Ovary (tissue), 10 donors: ENCODE measurements at places on chromosomes 1 and 21. TPM values are rescaled to one million over a fixed set of nuclear protein-coding genes. Genes with fewer than 3 reads are reported as not detected.

DNA sequence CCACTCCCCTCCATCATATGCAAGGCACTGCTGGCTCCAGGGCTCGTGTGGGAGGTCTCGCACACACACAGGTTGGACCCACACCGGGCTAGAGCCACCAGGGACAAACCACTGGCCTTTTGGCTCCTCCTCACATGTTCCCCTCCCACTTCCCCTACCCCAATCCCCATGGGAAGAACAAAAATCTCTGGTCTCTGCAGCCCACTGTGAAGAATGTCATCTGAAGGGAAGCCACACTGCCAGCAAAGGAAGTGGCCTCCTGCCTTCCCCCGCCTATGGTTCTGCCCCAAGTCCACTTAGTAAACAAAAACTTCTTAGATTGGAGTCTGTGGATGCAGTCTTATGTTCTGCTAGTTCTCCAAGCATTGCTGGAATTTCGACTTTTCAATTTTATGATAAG is 24.2 kb downstream of the OLFML3 start:
- H3K27ac ChIP-seq, result peak overlapping the region; percentile 48
- H3K4me1 ChIP-seq, result peaks cover 5% of the 10 kb centered on the region
- H3K4me3 ChIP-seq, result no peak overlapping the region
- no peaks in the 10 kb centered on the region for H3K36me3 ChIP-seq
- no peaks in the 10 kb centered on the region for H3K27me3 ChIP-seq

- no peaks in the 10 kb centered on the region for H3K27me3 ChIP-seq
- H3K4me1 ChIP-seq, result peaks cover 6% of the 10 kb centered on the region
- H3K36me3 ChIP-seq, result no peaks in the 10 kb centered on the region
- DNase-seq, result no peak
- H3K4me3 ChIP-seq, result no peak overlapping the region
Observed at GRCh38 chr1:55559842-55560241, 344.7 kb upstream of the USP24 start.

DNA sequence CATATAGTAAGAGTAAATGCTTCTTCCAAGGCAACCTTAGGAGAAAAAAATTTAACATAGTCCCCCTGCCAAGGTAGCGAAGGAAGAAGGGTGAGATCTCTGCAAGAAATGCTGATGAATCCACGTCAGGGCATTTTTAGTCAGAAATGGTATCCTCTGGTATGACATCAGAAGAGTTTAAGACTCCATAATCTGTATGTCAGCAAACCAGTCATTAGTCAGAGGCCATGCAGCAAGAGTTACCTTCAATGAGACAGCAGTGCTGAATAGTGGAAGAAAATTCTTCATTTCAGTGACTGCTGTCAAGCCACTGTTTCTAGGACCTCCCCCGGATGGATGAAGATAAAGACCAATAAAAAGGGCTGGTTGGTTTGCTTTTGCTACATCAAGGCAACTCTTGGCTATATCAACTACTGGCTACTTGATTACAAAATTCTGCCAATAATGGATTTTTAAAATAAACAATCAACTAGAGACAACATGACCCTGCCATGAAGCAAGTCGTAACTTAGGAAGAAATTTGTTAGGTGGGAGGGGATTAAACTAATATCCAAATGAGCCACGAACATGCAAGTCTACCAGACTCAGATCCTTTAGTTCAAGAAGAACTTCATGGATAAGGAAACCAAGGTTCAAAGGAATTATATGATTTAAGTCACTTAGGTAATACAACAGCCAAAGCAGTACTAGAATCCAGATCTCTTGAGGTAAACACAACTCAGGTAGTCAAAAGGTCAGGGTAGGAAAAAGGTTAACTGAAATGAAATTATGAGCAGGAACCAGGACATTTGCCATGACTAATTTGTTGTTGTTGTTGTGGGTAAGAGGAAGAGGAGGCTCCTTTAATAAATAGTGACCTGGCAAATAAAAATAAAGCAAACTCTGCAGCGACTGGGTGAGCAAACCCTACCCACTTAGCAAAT is 25.6 kb upstream of the GUCA2A start:
- DNase-seq, result no peak
- H3K4me3 ChIP-seq, result no peak overlapping the region
- H3K27ac ChIP-seq, result no peak overlapping the region
- no peaks in the 10 kb centered on the region for H3K36me3 ChIP-seq
- no peaks in the 10 kb centered on the region for H3K27me3 ChIP-seq

SNRPE gene
- total RNA-seq, result 72.5 TPM

DIRAS3 gene
- 109 TPM for total RNA-seq
